ENCODE measurements at places on chromosomes 13 and 19.

DNA sequence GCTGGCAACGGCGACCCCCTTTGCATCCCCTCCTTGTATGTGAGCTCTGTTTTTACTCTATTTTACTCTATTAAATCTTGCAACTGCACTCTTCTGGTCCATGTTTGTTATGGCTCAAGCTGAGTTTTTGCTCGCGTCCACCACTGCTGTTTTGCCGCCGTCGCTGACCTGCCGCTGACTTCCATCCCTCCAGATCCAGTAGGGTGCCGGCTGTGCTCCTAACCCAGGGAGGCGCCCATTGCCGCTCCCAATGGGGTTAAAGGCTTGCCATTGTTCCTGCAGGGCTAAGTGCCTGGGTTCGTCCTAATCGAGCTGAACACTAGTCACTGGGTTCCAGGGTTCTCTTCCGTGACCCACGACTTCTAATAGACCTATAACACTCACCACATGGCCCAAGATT is 2704.4 kb downstream of the PCDH9 start:
- DNase-seq, result no peak

GRCh38 chr19:3950871-3951861 is 18.3 kb downstream of the NMRK2 start:
- no peak for DNase-seq

- no peak for DNase-seq
These were observed 6.8 kb upstream of the FRY start for GRCh38 chr13:32024750-32025149.

- DNase-seq, result no peak
These were observed 40.3 kb downstream of the ZNF208 start for GRCh38 chr19:21970466-21970865.

- no peak for DNase-seq
These were observed 87.7 kb downstream of the DOCK9 start for GRCh38 chr13:98890186-98890585.

DNA sequence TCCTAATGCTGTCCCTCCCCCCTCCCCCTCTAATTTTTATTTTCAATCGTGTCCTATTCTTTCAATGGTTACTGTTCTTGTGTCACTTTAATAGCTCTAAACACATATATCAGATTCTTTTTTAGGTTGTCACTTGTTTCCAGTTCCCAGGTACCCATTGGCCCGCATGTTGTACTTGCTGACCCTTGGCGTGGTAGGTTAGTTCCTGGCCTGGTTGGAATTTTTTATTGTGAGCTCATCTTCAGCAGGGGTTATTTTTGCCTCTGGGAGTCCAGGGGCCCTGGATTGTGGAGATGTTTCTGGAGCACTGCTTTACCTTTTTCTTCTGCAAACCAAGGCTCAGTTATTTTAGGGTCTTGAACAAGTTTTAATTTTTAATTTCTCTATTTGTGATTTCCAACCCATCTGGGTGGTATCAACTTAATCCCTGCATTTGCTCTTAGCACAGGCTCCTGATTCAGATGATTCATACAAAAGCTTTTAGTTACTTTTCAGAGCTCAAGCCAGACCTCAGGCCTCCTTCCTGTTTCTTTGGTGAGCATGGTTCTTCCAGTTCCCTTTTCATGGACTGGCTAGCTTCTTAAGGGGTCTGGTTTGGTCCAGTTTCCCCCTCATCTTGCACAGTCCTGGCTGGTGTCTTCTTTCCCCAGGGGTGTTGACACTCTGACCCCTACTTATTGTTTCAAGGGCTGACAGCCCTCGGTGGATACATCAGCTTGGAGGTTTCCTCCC is 220.5 kb downstream of the TM9SF2 start:
- no peak for DNase-seq

GRCh38 chr13:24135674-24136300 is 24.7 kb upstream of the SPATA13 start:
- no peak for DNase-seq

- no peak for DNase-seq
These were observed 14.3 kb downstream of the BCKDHA start for GRCh38 chr19:41411968-41412265.

- DNase-seq, result no peak
These were observed 29.8 kb downstream of the RAB20 start for GRCh38 chr13:110531671-110532083.

DNA sequence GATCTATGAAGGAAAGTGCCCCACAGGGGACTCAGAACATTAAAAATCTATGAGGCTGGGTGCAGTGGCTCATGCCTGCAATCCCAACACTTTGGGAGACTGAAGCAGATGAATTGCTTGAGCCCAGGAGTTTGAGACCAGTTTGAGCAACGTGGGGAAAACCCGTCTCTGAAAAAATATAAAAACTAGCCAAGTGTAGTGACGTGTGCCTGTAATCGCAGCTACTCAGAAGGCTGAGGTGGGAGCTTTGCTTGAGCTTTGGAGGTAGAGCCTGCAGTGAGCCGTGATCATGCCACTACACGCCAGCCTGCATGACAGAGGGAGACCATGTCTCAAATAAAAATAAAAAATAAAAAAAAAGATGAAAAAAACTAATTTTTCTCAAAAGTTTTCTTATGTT is 1070.6 kb downstream of the PCDH9 start:
- DNase-seq, result no peak

- DNase-seq, result no peak
These were observed 17.2 kb upstream of the RNASEH2B start for GRCh38 chr13:50892210-50892944.

GRCh38 chr13:99439048-99439447 is 62.2 kb upstream of the TM9SF2 start:
- DNase-seq, result no peak
